ENCODE measurements at places on chromosomes 5 and 9. TPM values are rescaled to one million over a fixed set of nuclear protein-coding genes. Genes with fewer than 3 reads are reported as not detected.

- H3K4me3 ChIP-seq: no peak overlapping the region
- H3K27ac ChIP-seq: no peak overlapping the region
- no peaks in the 10 kb centered on the region for H3K27me3 ChIP-seq
Observed at GRCh38 chr5:150601491-150602345, 38.7 kb upstream of the SYNPO start.

DNA sequence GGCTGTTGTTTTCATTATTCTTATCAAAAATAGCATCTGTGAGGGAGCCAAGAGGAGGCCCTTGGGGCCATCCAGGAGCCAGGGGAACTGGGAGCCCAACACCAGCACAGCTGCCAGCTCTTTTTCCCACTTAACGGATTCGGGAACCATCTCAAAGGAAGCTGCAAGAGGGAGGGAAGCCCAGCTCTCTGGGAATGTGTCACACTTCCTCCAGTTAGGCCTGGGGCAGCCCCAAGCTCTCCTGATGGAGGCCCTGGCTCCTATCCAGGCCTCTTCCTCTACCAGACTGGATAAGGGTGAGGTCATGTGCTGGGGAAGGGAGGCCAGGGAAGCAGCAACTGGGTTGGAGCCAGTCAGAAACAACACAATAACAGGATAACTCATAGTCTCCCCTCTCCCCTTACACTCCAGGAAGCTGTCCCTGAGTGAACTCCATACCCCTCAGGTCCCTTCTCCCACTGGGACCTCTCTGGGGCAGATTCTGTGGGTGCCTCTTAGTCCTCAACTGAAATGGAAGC is 12.7 kb downstream of the CSF2 start:
- no peaks in the 10 kb centered on the region for H3K36me3 ChIP-seq
- no peak overlapping the region for H3K4me3 ChIP-seq
- no peaks in the 10 kb centered on the region for H3K4me1 ChIP-seq
- H3K27me3 ChIP-seq: no peaks in the 10 kb centered on the region

Gene LHX3
- not detected for total RNA-seq

DNA sequence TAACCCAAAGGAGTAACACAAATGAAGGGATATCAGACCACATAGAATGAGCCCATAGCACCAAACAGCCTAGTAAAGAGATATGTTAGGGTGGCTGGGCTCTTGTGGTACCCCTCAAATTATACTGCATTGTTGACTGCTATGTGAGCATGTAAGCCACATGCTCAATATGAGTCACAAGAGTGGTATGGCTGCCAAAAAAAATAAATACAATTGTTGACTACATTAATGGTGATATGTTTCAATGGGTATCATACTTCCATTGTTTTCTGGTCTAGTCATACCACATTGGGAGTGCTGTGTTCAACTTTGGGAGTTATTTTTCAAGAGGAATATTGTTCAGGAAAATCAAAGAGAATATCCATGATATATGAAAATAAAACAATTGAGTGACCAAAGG is 162.4 kb upstream of the PIK3R1 start:
- H3K27me3 ChIP-seq: no peaks in the 10 kb centered on the region
- no peaks in the 10 kb centered on the region for H3K36me3 ChIP-seq
- no peak overlapping the region for H3K27ac ChIP-seq
- no peak for DNase-seq
- H3K4me1 ChIP-seq: peaks cover 16% of the 10 kb centered on the region

Gene RASEF
- total RNA-seq: 0.21 TPM

DNA sequence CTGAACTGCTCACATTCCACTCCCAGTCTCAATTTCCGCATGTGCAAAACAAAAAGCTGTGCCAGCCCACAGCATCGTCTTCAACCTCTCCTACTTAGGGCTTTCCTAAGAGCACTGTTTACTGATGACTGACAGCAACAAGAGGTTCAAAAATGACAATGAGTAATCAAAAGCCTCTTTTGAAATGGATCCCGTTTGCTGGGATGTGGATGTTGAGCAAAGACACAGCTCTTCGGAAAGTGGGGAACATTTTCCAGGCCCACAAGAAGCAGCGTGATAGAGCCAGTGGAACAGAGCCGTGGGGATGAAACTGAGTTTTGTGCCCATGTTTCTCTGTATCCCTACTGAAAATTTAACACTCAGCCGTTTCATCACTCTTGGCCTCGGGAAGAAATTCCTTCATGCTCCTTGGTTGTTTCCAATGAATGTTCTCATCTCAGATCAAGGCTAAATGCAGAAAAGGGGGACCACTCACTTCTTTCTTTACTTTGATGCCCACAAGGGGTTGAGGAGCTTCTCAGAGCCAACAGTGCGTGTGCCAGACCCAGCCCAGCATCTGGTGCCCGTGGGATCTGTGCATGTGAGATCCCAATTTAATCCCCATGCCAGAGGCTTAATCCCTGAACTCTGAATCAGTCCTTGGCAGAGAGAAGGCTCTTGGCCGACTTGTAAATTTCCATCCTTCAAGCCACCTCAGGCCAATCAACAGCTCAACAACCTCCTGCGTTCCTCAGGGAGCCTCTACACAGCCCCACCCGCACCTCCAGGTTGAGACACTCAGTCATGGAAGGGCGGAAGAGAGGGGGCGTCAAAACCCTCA is 230.2 kb upstream of the DAPK1 start:
- H3K27ac ChIP-seq: no peak overlapping the region
- H3K27me3 ChIP-seq: no peaks in the 10 kb centered on the region
- DNase-seq: no peak
- no peaks in the 10 kb centered on the region for H3K36me3 ChIP-seq
- no peak overlapping the region for H3K4me3 ChIP-seq

GRCh38 chr9:120755044-120755443 is 38.2 kb downstream of the FBXW2 start:
- no peak for DNase-seq
- H3K27ac ChIP-seq: no peak overlapping the region
- no peaks in the 10 kb centered on the region for H3K4me1 ChIP-seq
- H3K36me3 ChIP-seq: peaks cover 9% of the 10 kb centered on the region
- H3K4me3 ChIP-seq: no peak overlapping the region

Gene SLC25A2
- 0.22 TPM for total RNA-seq

DNA sequence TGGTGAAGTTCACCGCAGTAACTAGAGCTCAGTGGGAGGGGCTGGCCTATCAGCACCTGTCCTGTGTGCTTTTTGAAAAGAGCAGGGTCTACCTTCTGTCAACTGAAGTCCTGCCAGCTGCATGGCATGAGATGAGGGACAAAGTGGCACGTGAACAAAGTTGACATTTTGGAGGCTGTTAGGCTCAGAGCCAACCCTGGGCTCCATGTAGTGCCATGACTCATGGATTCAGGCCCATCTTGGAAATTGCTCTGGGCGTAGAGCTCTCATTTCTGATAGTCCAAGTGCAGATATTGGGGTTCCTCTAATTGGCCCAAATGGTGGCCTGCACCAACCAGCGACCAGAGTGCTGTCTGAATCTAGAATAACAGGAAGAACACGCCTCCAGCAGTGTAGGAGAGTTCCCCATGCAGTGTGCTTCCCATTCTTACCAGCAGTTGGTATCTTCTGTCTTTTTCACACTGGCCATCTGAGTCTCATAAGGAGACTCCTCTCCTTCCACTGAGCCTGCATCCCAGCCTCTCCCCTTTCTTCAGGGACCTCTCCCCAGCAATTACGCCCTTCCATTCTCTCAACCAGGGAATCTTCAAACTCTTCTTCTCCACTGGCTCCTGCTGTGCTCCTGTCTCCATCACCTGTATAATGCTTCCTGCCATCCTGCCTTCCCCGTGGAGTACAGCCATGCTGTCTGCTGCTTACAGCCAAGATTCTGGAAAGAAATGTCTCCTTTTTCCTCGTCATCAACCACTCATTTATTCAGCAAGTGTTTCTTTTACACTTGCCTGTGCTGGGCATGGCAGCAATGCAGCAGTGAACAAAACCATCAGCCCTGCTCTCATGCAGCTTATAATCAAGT is 30.4 kb downstream of the IRF1 start:
- no peak overlapping the region for H3K4me3 ChIP-seq
- no peak overlapping the region for H3K27ac ChIP-seq
- peaks cover 20% of the 10 kb centered on the region for H3K4me1 ChIP-seq

GRCh38 chr5:50299896-50300295 is 141.2 kb downstream of the EMB start:
- H3K4me1 ChIP-seq: no peaks in the 10 kb centered on the region
- no peak overlapping the region for H3K27ac ChIP-seq
- H3K4me3 ChIP-seq: no peak overlapping the region
- no peaks in the 10 kb centered on the region for H3K27me3 ChIP-seq

Gene CD72
- 0.56 TPM for total RNA-seq

GRCh38 chr5:10372726-10373709 is 19.5 kb downstream of the MARCHF6 start:
- H3K4me3 ChIP-seq: no peak overlapping the region
- H3K27me3 ChIP-seq: no peaks in the 10 kb centered on the region
- peaks cover 30% of the 10 kb centered on the region for H3K4me1 ChIP-seq
- peak overlapping the region; percentile 51 for H3K27ac ChIP-seq
- H3K36me3 ChIP-seq: no peaks in the 10 kb centered on the region

Gene IL31RA
- total RNA-seq: not detected

Gene GAS1
- 104 TPM for total RNA-seq

DNA sequence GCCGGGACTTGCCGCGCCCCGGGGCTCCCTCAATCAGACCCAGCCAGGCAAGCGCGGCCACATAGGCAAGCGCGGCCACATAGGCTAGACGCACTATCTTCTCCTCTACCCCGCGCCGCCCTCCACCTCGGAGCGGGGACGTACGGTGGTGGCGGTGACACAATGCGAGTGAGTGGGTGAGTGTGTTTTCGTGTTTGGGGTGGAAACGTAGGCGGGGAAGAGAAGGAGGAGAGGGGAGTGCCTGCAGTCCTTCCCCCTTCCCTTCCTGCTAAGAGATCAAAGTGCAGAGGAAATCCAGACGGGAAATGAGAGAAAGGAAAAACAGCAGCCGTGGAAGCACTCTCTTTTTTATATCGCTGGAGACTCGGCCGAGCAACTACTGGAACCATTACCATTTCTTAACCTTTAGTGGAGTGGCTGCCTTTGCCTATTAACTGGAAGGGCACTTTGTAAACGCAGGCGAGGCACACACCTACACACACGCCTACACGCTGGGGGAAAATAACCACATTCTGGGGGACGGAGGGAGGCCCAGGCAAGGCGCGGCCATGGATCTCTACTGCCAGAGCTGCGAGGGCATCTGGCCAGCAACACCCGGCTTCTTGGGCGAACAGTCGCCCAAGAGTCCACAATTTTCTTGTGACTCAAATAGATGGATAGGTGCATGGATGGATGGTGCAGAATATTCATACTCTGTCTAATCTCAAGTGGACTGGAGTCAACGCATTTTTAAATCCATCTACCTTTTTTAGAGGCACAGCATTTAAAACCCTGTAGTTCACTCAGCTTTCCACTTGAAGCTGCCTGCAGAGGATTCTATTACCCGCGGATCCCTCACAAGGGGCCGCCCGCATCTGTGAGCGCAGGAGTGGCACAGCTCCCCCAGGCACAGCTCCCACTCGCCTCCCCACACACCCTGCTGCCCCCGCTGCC is 2.1 kb downstream of the EDIL3 start:
- H3K27me3 ChIP-seq: peaks cover 54% of the 10 kb centered on the region
- no peaks in the 10 kb centered on the region for H3K36me3 ChIP-seq
- H3K27ac ChIP-seq: no peak overlapping the region
- peak overlapping the region; percentile 57 for H3K4me3 ChIP-seq
- peaks cover 6% of the 10 kb centered on the region for H3K4me1 ChIP-seq

DNA sequence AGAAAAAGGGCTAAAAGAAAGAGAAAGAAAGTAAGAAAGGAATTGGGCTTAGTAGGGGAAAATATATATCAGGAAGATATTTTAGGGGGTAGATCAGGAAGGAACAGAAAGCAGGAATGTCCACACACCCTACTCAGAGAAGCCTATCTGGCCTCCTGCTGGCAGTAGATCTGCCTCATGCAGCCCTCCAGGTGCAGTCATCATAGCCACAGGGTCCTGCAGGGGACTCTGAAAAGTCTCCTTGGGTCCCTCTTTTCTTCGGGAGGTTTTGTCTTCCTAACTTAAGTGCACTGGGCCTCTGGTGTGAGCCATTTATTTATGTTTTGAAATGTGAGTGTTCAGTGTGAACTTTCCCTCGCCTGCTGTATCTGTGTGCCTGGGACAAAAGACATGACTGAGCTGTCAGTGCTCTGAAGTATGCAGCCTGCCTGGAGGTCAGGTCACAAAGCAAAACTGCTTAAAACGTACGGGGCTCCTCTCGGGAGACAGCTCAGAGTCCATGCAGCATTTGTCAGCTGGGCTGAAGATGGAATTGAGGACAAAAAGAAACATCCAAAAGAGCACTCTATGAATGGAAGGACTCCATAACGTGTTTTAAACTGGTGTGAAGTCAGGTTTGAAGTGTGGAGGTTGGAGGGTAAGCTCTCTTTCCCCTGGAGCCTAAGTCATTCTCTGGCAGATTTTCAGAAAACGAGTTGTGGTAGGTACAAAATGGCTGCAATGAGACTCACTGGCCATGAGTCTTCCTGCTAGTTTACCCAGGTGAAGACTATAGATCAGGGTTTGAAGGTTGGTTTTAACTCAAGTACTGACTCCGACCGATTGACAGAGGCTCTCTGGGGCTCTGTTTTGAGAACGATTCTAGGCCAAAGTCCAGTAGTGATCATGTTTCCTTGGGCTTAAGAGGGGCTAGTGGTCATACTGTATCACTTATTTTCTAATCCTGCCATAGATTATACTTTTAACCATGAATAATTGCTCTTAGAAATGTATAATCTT is 151.8 kb upstream of the GDNF start:
- no peaks in the 10 kb centered on the region for H3K36me3 ChIP-seq
- no peaks in the 10 kb centered on the region for H3K4me1 ChIP-seq
- no peak overlapping the region for H3K27ac ChIP-seq
- no peak overlapping the region for H3K4me3 ChIP-seq
- peak; percentile 2 for DNase-seq
- no peaks in the 10 kb centered on the region for H3K27me3 ChIP-seq

DNA sequence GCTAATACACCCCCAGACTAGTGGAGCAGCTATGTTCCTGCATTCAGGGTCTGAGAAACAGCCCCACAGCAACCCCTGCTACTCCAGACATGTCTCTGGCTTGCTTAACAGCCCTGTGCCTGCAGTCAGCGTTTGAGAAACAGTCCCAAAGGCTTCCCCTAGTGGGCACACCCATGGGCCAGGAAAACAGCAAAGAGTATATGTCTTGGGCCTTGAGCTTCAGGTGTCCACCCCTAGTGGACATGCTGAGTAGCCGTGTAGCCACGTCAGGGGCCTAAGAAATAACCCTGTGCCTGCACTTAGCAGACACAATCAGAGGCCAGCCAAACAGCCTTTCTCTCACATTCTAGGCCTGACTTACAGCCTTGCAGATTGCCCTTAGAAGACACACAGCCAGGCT is 698.6 kb downstream of the PTPRD start:
- H3K4me3 ChIP-seq: no peak overlapping the region
- no peaks in the 10 kb centered on the region for H3K4me1 ChIP-seq
- no peak overlapping the region for H3K27ac ChIP-seq
- H3K27me3 ChIP-seq: no peaks in the 10 kb centered on the region
- no peaks in the 10 kb centered on the region for H3K36me3 ChIP-seq
- peak; percentile 8 for DNase-seq

Gene COL15A1
- total RNA-seq: 3.2 TPM

GRCh38 chr9:13941714-13942113 is 372.2 kb downstream of the NFIB start:
- H3K27me3 ChIP-seq: no peaks in the 10 kb centered on the region
- no peaks in the 10 kb centered on the region for H3K4me1 ChIP-seq
- H3K36me3 ChIP-seq: no peaks in the 10 kb centered on the region
- no peak overlapping the region for H3K27ac ChIP-seq

Gene ANP32B
- total RNA-seq: 15.1 TPM

Gene PCDHGA7
- total RNA-seq: 1.1 TPM

Gene TSLP
- not detected for total RNA-seq

Gene GBGT1
- 3.0 TPM for total RNA-seq

- no peak for DNase-seq
- no peaks in the 10 kb centered on the region for H3K4me1 ChIP-seq
- no peaks in the 10 kb centered on the region for H3K36me3 ChIP-seq
- H3K27ac ChIP-seq: no peak overlapping the region
Observed at GRCh38 chr5:143066556-143067281, 296.5 kb downstream of the ARHGAP26 start.

Data from neural progenitor cell (in vitro differentiated cells).